Uterus (tissue), 4 donors: ENCODE measurements at places on chromosomes 4 and X.

DNA sequence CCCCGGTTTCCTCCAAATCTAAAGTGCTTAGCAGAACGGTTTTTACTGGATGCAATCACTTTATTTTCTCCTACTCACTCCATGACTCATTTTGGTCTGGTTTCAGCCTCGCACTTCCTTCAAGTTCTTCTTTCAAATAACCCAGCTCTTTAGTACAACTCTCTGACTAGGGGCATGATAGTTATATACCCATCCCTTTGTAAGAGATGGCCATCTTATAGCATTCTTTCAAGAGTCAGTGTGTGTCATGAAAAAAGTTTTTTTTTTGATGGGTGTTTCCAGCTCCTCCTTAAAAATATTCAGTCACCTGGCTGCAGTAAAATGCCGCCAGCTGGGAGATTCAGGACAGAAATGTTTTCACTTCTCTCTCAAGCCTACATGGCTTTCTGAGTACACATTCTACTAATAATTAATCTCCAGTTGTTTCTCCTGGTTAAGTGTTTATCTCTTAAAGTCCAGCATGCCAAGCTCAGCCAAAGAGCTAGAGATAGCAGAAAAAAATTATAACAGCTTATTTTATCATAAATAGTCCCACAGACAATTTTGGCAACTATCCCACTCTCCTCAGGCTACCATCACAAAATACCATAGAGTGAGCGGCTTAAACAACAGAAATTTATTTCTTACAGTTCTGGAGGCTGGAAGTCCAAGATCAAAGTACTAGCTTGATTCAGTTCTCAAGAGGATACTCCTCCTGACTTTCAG lies 139.3 kb downstream of the GASK1B start:
- no peak for DNase-seq

DNA sequence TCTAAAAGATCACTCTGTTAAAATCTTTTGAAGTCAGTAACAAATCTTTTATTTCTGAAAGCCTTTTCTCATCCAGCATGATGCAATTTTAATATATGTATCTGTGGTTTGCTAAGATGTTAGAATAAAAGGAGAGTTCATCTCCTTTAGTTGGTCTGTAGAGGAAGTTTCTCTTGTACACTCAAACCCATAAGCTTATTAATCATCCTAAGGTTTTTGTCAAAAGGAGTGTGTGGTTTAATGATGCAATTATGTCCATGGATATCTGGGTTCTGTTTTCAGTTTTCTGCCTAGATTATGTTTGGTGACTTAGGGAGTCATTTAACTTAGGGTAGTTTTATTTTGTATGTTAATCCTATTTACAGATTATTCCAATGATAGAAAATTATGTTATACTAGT lies 52.1 kb upstream of the NDST4 start:
- no peak for DNase-seq

GRCh38 chr4:100722866-100723459 lies 205.1 kb upstream of the EMCN start:
- no peak for DNase-seq

DNA sequence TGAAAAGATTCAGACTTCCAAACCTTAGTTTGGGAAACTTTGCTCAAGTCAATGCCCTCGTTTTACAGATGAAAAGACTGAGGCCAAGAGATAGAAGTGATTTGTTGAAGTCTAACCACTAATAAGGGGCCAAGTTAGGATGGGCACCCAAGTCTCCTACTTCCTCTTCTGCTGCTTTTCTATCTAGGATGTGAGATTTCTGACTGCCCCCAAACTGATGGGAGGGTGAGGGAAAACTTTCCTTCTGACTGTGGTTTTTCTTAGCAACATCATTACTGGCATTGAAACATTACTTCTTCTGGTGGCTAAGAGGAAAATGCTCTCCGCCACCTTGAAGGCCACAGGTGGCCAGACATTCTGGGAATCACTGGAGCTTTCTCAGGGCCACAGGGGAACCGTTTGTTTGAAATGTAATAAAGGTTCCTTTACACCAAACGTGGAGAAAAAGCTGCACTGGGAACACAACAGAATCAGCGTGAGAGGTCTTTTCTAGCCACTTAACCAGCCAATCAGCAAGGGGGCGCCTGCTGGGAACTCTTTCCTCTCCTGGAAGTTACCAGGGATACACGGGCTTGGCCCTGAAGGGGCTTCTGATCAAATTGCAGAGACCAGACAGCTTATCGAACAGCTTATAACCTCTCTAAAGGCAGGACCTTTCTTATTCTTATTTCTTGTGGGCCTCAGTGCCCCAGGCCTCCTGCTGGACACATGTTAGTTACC lies 115.9 kb upstream of the TEX13D start:
- no peak for DNase-seq

- DNase-seq: no peak
Measured at GRCh38 chrX:141652286-141652685, 46.3 kb downstream of the SPANXD start.

- no peak for DNase-seq
Measured at GRCh38 chr4:77913348-77913747, 50.7 kb downstream of the MRPL1 start.

DNA sequence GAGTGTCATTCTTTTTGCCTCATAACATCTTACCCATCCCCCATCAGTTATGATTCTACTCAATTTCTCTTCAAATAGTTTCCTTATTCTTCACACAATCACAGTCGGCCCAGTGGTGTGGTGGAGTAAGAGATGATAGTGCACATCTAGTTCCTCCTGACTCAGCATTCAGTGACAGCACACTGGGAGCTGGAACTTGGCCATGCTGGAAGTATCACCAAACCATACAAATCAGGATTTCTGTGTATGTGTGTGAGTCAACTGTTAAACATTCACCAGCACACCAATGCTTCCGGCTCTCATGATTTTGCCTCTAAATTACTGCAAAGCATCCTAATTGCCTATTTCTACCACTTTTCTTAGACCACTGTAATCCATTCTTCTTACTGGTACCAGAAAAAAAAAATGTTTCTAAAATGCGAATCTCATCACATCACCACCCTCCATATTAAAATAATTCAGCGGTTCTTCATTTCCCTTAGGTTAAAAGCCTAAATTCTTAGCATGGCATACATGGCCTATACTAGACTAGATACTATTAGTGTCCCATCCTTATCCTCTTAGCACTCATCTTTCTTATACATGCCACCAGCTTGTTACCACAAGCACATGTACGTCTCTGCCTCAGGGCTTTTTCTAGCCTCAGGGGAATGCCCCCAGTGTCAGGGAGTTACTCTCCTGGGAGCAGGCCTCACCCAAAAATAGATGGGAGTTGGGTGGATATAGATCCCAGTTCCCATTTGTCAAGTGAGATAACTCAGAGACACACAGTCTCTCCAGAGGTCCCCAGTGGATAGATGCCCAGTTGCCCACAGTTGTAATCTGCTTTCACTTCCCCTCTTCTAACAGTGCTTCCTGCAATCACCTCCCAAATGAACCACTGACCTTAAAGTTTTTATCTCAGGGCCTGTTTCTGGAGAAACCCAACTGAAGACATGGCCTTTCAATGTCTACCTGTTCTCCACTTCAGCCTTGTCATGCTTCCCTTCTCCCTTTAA lies 49.2 kb upstream of the DDX53 start:
- DNase-seq: no peak

- peak; percentile 18 for DNase-seq
Measured at GRCh38 chr4:1246111-1246881, 2.6 kb downstream of the CTBP1 start.

- DNase-seq: no peak
Measured at GRCh38 chrX:67100031-67100884, 443.6 kb upstream of the AR start.

DNA sequence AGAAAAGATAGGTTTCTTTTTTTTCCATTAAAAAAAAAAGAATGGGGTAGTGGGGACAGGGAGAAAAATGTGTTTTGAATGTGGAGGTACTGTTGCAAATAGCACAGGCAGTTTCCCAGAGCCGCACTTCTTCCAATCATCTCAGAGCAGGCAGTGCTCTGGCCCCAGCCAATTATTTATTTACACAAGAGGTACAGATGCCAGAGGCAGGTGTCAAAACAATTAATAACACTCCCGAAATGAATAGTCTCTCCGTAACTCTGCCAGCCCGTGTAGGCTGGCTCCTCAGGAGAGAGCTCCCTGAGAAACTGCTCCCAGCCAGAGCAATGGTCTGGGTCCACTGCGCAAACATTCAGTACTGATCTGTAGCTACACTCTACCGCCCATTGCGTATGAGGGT lies 130.8 kb upstream of the IL1RAPL2 start:
- DNase-seq: no peak

DNA sequence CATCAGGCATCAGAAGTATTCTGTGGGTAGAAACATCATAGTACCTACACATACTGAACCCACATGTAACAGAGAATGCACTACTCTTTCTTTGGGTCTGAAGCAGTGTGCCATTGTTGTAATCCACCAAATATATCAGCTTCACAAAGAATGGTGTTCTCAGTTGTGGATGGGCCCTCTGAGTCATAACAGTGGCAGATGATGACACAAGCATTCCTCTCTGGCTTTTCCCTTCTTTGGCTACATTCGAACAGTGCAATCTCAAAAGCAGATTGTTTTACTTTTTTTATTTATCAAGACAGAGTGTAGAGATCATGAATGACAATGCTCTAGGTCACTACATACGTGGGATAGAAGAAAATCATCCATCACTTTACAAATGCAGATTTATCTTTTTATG lies 247.2 kb upstream of the EPHA5 start:
- no peak for DNase-seq

- DNase-seq: peak; percentile 39
Measured at GRCh38 chr4:153486281-153487151, 20.4 kb downstream of the TMEM131L start.

- no peak for DNase-seq
Measured at GRCh38 chrX:56618323-56618722, 54.9 kb downstream of the UBQLN2 start.

GRCh38 chr4:5037553-5038551 lies 13.4 kb upstream of the STK32B start:
- no peak for DNase-seq

GRCh38 chr4:186687265-186687664 lies 36.4 kb downstream of the FAT1 start:
- no peak for DNase-seq

DNA sequence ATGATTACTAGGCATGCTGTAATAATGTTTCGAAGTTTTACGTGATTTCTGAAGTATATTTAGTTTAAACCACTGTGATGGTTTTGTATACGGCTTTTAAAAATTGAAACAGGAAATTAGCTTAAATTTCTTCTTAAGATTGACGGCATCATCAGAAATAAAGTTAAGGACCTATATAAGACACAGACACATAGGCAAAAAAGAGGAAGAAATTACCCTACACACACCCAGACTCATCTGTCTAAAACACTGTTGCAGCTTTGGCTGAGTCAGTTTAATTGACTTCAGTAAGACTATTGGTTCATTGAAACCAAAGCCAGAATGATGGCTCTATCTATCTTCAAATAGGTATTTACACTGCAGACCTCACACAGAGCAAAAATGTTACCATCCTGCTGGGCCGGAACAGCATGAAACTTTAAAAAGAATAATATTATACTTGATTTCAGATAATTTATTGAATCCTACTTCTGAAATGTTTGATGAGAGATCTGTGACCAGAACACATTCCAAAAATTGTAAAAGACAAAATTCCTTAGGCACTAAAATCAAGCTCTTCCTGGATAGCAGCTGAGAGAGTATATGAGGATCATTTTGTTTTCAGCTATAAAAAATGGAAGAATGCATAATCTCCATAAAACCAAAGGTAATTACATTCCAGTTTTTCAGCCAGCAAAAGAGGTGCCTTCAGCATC lies 4.5 kb downstream of the HHIP start:
- no peak for DNase-seq

DNA sequence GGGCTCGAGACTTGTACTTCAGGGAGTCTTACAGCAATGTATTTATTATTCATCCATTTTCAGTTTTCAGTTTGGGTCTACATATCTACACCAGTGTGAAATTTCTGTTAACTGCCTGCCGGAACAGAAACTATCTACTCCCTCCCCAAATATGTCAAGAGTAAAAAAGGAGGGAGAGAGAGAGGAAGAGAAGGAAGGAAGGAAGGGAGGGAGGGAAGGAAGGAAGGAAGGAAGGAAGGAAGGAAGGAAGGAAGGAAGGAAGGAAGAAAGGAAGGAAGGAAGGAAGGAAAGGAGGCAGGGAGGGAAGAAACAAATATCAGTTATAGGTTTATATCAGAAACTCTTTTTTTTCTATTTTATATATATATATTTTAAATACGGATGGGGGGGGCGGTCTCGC lies 12.6 kb downstream of the RPL39 start:
- no peak for DNase-seq

DNA sequence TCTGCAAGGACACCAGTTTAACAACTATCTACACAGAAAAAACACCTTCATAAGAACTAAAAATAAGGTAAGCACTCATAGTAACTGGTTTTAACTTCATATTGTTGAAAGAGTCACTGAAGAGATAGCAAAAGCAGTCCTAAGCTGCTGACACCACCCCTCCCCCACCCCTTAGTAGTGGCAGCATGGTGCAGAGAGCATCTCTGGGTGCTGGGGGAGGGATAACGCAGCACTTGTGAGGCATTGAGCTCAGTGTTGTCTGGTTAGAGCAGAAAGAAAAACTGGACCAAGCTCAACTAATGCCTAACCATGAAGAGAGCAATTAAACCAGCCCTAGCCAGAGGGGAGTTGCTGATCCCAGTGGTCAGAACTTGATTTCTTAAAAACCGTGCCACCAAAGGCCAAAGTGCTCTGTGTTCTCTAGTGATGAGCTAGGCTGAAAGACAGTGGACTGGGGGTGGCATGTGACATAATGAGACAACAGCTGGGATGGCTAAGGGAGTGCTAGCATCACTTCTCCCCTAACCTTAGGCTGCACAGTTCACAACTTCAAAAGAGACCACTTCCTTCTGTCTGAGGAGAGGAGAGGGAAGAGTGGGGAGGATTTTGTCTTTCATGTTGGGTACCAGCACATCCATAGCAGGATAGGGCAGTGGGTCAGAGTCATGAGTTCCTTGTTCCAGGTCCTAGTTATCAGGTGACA lies 669.3 kb downstream of the PDHA2 start:
- DNase-seq: no peak

DNA sequence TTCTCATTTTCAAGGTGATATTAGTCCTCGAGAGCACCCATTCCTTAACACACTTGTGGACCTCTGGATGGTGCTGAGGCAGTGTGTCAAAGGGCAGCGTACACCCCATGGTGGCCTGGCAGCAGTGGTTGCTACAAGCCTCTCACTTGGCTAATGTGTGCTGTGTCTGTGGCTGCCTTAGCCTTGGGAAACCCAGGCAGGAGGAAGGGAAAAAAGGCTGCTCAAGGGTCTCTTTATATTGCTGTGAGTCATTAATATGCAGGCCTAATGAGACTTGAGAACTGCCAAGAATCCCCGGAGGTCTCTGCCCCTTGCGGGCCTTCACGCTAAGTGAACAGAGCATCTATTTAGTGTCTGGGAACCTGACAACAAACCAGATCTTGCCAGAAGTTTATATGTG lies 7.0 kb downstream of the PCDH10 start:
- no peak for DNase-seq

GRCh38 chr4:2621419-2621818 lies 85.0 kb downstream of the FAM193A start:
- DNase-seq: no peak

- no peak for DNase-seq
Measured at GRCh38 chr4:139007640-139008039, 7.9 kb upstream of the NOCT start.

GRCh38 chr4:81258841-81259550 lies 44.0 kb upstream of the PRKG2 start:
- no peak for DNase-seq

- DNase-seq: no peak
Measured at GRCh38 chrX:66030505-66031317, 9.2 kb downstream of the VSIG4 start.

- no peak for DNase-seq
Measured at GRCh38 chr4:76904646-76905190, 6.8 kb upstream of the SOWAHB start.

- DNase-seq: no peak
Measured at GRCh38 chrX:96568071-96568470, 116.6 kb upstream of the DIAPH2 start.
